ENCODE measurements at places on chromosomes 3 and 15. TPM values are rescaled to one million over a fixed set of nuclear protein-coding genes. Genes with fewer than 3 reads are reported as not detected.

AHSG gene
- total RNA-seq, result not detected

GRCh38 chr15:81939604-81940440, 106.0 kb downstream of the MEX3B start:
- no peaks in the 10 kb centered on the region for H3K27me3 ChIP-seq
- peaks cover 5% of the 10 kb centered on the region for H3K4me1 ChIP-seq
- H3K36me3 ChIP-seq, result no peaks in the 10 kb centered on the region
- DNase-seq, result peak; percentile 16
- H3K27ac ChIP-seq, result peak overlapping the region; percentile 12

GRCh38 chr3:31093606-31094005, 199.1 kb upstream of the GADL1 start:
- no peak for DNase-seq
- no peaks in the 10 kb centered on the region for H3K27me3 ChIP-seq
- H3K4me3 ChIP-seq, result no peak overlapping the region
- no peak overlapping the region for H3K27ac ChIP-seq
- no peaks in the 10 kb centered on the region for H3K36me3 ChIP-seq

DNA sequence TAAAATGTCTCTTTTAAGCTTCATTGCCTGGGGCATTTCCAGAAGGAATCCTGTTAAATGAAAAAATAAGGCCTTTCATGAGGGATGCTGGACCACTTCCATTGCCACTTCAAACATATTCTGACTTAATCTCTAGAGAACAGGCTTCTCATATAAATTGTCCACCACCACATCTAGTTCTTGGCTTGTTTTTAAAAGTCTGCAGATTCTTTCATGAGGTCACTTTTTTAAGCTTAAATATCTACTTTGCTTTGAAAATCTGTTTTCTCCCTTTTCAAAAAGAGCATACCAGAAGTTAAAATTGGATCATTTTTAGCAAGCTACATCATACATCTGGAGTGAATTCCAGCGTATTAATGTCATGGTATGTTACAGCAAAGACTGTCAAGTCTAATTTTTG, 131.6 kb downstream of the C3orf70 start:
- H3K36me3 ChIP-seq, result no peaks in the 10 kb centered on the region
- H3K27me3 ChIP-seq, result no peaks in the 10 kb centered on the region
- H3K4me3 ChIP-seq, result no peak overlapping the region

GRCh38 chr15:59400103-59400813, 27.6 kb upstream of the MYO1E start:
- no peak for DNase-seq
- no peak overlapping the region for H3K27ac ChIP-seq
- H3K4me1 ChIP-seq, result no peaks in the 10 kb centered on the region
- H3K4me3 ChIP-seq, result no peak overlapping the region
- no peaks in the 10 kb centered on the region for H3K36me3 ChIP-seq
- peaks cover 3% of the 10 kb centered on the region for H3K27me3 ChIP-seq

DNAH1 gene
- 2.3 TPM for total RNA-seq

DNA sequence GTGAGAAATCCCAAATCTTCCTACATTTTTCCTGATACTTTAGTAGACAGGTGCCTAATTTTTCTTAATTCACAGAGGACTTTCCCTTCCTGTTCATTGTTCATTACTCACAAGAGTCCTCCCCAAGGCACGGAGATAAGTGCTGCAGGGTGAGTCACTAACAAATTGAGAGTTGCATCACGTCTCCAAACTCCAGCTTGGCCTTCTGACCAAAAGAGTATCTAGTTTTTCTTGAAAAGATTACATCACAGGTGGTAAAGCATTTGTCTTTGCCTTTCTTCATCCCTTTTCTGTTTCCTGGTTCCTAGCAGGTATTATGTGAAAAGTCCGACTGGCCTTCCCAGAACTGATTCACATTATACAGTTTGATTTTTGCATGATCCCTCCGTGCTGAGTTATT, 24.9 kb upstream of the RASGRP1 start:
- no peak overlapping the region for H3K4me3 ChIP-seq
- H3K36me3 ChIP-seq, result no peaks in the 10 kb centered on the region
- peaks cover 11% of the 10 kb centered on the region for H3K27me3 ChIP-seq
- DNase-seq, result peak; percentile 73
- H3K27ac ChIP-seq, result no peak overlapping the region
- no peaks in the 10 kb centered on the region for H3K4me1 ChIP-seq

GRCh38 chr3:48756640-48757039, 39.6 kb upstream of the IP6K2 start:
- H3K27ac ChIP-seq, result no peak overlapping the region
- no peaks in the 10 kb centered on the region for H3K4me1 ChIP-seq
- no peaks in the 10 kb centered on the region for H3K27me3 ChIP-seq
- H3K4me3 ChIP-seq, result no peak overlapping the region
- H3K36me3 ChIP-seq, result peaks cover 8% of the 10 kb centered on the region

GRCh38 chr3:23106666-23107065, 96.5 kb upstream of the UBE2E2 start:
- no peak overlapping the region for H3K4me3 ChIP-seq
- H3K27ac ChIP-seq, result no peak overlapping the region

- H3K36me3 ChIP-seq, result peaks cover 8% of the 10 kb centered on the region
- H3K27me3 ChIP-seq, result no peaks in the 10 kb centered on the region
- H3K27ac ChIP-seq, result no peak overlapping the region
- no peak for DNase-seq
- H3K4me3 ChIP-seq, result no peak overlapping the region
Observed at GRCh38 chr15:74007820-74008371, 13.4 kb downstream of the PML start.

DNA sequence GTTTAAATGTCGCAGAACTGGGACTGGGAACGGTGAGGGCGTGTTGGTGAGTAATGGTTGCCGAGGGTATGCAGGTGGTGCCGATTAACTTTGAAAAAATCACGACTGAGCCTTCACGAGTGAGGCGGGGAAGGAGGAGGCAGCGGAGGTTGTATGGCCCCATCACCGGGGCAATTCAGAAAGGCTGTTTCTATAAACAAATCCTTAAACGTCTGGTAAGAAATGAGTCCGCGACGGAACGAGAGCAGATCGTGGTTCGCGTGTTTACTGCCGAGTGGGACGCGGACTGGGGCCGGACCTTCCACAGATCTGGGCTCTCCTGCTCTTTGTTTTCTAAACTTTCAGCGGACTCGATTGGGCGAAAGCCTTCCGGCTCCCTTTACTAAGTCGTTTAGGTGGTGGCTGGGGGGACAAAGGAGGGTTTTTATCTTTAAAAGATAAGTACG, 2.7 kb downstream of the IGF1R start:
- H3K36me3 ChIP-seq, result no peaks in the 10 kb centered on the region
- H3K27ac ChIP-seq, result peak overlapping the region; percentile 92
- H3K27me3 ChIP-seq, result no peaks in the 10 kb centered on the region
- H3K4me1 ChIP-seq, result peaks cover 17% of the 10 kb centered on the region
- DNase-seq, result peak; percentile 28

HCLS1 gene
- total RNA-seq, result 1.0 TPM

DNASE1L3 gene
- total RNA-seq, result not detected

DNA sequence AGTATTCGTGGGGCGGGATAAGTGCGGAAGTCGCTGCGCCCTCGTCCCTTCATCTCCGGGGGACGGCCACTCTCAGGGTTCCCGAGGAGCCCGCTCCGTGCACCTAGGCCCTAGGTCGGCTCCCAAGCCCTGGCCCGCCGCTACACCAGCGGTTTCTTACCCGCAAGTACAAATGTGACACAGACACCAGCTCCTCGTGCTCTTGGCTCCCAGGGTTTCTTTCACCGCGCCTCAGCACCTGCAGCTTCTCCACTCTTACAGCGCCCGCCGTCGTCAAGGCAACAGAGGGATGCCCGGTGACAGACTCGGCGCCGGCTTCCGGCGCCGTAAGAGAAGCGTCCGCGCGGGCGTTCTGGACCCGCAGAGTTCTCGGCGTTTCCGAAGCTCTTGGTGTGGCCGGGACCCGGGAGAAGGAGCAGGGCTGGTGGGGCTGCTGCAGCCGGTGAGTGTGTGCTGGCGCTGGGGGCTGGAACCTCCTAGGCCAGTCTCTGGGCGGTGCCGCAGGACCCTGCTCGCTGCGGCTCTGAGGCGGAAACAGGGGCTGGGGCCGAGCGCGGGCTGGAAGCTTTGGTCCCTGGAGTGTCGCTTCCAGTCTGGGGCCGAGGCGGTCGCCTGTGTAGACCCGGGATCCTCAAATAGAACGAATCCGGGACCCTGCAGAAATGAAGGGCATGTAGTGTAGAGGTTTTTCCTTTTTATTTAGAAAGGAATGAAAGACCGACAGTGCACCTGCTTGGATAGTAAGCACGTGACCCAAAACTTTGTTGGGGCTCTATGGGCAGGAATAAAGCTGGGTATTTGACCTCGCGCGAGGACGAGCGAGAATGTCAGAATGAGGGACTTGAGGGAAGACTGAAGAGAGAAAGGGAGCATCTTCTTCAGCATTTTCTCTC, 155.4 kb upstream of the GOLGA6L4 start:
- peaks cover 20% of the 10 kb centered on the region for H3K4me1 ChIP-seq
- H3K4me3 ChIP-seq, result peak overlapping the region; percentile 61
- no peak overlapping the region for H3K27ac ChIP-seq
- no peaks in the 10 kb centered on the region for H3K27me3 ChIP-seq

CASR gene
- total RNA-seq, result not detected

GRCh38 chr3:37453393-37454389, 279.3 kb upstream of the LRRFIP2 start:
- H3K36me3 ChIP-seq, result no peaks in the 10 kb centered on the region
- DNase-seq, result no peak
- peaks cover 4% of the 10 kb centered on the region for H3K4me1 ChIP-seq
- H3K4me3 ChIP-seq, result no peak overlapping the region

DNA sequence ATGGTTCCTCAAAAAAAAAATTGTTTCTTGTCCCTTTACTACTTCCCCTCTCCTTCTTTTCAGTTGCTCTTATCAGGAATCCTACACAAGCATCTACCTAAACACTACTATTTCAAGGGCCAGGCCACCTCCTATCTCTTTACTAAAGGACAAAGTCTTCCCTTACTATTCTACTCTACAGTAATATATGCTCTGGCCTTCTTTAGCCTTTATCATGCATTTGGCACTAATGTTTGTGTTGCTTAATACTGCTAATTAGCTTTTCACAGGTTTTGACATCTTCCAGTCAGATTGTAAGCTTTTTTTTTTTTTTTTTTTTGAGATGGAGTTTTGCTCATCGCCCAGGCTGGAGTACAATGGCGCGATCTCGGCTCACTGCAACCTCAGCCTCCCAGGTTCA, 5.3 kb downstream of the CEP19 start:
- H3K27ac ChIP-seq, result no peak overlapping the region
- no peak overlapping the region for H3K4me3 ChIP-seq
- H3K27me3 ChIP-seq, result no peaks in the 10 kb centered on the region
- H3K4me1 ChIP-seq, result peaks cover 5% of the 10 kb centered on the region

PPP1R14D gene
- not detected for total RNA-seq

GRCh38 chr3:114597871-114598270, 304.0 kb downstream of the TIGIT start:
- no peak overlapping the region for H3K27ac ChIP-seq
- H3K27me3 ChIP-seq, result no peaks in the 10 kb centered on the region
- no peak for DNase-seq
- H3K36me3 ChIP-seq, result no peaks in the 10 kb centered on the region

DZIP1L gene
- total RNA-seq, result 19.8 TPM

UROC1 gene
- not detected for total RNA-seq

- no peak for DNase-seq
- no peak overlapping the region for H3K27ac ChIP-seq
- H3K36me3 ChIP-seq, result no peaks in the 10 kb centered on the region
- no peaks in the 10 kb centered on the region for H3K27me3 ChIP-seq
- no peak overlapping the region for H3K4me3 ChIP-seq
- H3K4me1 ChIP-seq, result no peaks in the 10 kb centered on the region
Observed at GRCh38 chr3:72750405-72750965, 97.8 kb downstream of the SHQ1 start.

DNA sequence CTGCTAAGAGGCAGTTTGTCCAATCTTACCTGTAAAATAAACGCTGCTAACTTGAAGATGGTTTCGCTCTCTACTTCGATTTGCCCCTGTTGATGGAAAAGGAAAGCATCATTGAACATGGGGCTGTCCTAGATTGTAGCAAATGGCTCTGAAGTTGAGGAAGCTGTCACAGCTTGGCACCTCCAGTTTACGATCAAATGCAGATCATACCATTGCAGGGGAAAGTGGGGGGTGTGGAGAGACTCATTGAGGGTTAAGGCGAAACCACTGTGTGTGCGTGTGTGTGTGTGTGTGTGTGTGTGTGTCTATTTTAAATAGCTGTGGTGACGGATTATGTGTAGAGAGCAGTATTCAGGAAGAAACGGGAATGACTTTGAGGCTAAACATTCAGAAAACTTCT, 127.6 kb upstream of the LMOD3 start:
- H3K36me3 ChIP-seq, result no peaks in the 10 kb centered on the region
- peaks cover 53% of the 10 kb centered on the region for H3K27me3 ChIP-seq
- peak; percentile 52 for DNase-seq
- H3K27ac ChIP-seq, result no peak overlapping the region
- peak overlapping the region; percentile 45 for H3K4me3 ChIP-seq
- no peaks in the 10 kb centered on the region for H3K4me1 ChIP-seq

DNA sequence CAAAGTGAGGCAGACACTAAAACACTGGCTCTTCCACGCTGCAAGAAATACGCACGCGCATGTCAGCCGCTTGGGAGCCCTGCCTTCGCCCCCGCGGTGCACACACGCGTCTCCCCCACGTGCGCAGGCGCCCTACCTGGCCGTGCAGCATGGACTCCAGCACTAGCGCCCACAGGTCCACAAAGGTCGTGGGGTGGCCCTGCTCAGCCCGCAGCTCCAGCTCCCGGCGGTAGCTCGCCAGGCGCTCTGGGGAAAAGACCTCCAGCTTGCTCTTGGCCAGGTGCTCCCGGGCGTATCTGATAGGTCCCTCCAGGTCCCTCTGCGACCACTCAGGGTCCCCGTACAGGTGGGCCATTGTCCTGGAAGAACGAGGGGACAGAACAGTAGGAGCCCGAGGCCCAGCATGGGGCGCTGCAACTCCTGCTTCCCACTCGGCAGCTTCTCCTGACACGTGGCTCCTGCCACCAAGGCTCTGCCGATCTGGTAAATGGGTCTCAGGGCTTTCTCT, 14.9 kb downstream of the PLA2G4D start:
- no peak overlapping the region for H3K27ac ChIP-seq
- no peaks in the 10 kb centered on the region for H3K4me1 ChIP-seq

- H3K27me3 ChIP-seq, result no peaks in the 10 kb centered on the region
- DNase-seq, result peak; percentile 36
- H3K4me3 ChIP-seq, result peak overlapping the region; percentile 59
Observed at GRCh38 chr15:40941528-40942336, 11.5 kb upstream of the CHAC1 start.

RTP3 gene
- not detected for total RNA-seq

DNA sequence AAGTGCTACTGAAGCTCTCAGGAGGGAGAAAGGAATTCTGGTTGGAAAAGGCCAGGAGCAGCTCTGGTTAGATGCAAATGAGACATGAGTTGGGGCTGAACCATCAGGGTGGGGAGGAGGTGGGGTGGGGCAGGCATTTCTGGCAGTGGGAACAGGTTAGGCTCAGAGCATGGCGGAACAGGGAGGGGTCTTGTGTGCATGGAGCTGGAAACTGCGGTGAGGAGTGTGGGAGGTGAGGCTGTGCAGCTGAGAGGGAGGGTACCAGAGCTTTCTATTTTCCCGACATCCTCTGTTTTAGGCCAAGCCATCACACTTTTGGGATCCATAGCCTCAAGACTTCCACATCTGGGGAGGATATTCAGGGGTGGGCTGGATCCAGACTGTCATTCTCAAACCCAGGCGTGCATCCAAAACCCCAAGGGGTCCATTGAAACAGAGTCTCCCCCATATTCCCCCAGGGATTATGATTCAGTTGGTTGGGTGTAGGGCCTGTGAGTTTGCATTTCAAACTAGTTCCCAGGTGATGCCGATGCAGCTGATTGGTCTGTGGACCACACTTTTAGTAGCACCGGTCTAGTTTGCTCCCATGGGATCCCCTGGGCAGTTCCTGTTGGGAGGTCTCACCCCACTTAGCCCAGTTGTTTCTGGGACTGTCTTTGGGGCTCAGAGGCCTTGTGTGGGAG, 100.9 kb upstream of the TLE3 start:
- peak; percentile 31 for DNase-seq
- H3K27ac ChIP-seq, result no peak overlapping the region
- peaks cover 30% of the 10 kb centered on the region for H3K4me1 ChIP-seq
- H3K36me3 ChIP-seq, result no peaks in the 10 kb centered on the region
- H3K27me3 ChIP-seq, result peaks cover 4% of the 10 kb centered on the region
- no peak overlapping the region for H3K4me3 ChIP-seq

TRIM42 gene
- not detected for total RNA-seq

Data from astrocyte (in vitro differentiated cells and primary cell).